ENCODE measurements at places on chromosomes 3 and 15.
A peak's percentile ranks its signal among the peaks of the same experiment; 100 is the strongest.

- DNase-seq, result no peak
Measured at GRCh38 chr15:41606997-41607396, 48.0 kb downstream of the TYRO3 start.

DNA sequence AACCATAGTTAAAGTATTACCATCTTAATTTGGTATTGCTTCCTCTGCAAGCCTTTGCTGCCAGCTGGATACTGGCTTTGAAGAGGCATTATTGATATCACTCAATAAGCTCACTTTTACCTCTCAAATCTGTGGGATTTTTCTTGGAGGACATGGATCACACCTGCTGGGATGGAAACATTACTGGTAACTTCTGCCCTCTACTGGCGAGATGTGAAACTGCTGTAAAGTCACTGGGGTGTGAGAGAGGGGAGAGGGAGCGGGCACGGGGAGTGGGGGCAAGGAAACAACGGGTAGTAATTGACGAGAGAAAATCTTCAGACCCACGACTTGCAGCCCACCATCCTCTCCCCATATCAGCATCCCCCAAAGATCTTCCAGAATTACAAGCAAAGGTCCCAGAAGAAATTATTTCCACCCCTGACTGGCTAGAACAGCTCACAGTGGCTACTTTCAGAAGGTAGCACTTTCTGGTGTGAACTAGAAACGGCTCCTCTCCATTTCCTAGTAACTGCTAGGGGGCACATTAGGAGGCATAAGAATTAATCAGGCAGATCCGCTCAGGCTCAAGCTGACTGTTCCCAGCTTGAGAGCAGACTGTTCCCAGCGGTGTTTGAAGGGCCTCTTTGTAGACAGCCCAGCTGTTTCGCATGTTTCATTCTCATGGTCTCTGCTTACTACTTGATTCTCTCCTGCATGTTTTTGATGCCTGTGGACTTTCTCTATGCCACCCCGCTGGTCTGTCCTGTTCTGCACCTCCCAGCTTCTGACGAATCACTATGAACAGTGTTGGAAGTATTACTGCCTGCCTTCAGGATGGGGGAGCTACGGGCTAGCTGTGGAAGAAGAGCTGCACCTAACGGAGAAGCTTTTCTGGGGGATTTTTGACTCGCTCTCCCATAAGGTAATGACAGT, 230.4 kb upstream of the CHRM5 start:
- DNase-seq, result peak; percentile 60

DNA sequence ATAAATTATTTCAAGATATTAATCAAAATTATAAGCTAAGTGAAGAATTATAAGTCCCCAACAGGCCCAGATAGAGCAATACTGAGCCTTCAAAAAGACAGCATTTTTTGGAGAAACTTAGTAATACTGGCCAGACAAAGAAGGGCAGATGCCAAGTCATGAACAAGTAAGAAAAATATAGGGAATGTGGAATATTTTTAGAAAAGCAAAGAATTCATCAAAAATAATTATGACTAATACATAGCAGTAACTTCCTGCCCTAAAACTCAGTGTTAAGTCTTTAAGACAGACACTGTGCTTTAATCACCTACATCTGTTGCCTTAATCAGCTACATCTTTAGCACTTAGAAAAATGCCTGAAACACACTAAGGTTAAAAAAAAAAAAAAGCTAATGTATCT, 31.2 kb downstream of the DPH6 start:
- DNase-seq, result no peak

DNA sequence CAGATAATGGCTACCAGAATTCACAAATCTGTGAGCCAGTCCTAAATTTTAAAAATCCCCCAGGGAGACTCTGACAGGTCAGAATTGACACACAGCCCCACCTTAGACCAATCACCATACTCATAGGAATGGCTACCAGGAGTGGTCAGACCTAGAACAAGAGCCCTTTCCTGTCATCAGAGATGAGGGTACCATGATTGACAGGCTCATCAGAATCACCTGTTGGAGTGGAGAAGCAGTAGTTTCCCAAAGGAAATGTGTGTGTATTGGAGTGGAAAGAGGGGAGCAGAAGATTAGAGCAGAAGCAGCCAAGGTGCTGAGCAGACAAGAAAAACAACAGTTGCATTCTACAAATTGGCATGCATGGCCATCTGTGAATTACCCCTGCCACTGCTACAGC, 27.0 kb upstream of the SSR3 start:
- no peak for DNase-seq

GRCh38 chr3:45105855-45106671, 40.1 kb downstream of the CDCP1 start:
- DNase-seq, result peak; percentile 69

GRCh38 chr3:116939091-116939490, 229.5 kb downstream of the TUSC7 start:
- no peak for DNase-seq

DNA sequence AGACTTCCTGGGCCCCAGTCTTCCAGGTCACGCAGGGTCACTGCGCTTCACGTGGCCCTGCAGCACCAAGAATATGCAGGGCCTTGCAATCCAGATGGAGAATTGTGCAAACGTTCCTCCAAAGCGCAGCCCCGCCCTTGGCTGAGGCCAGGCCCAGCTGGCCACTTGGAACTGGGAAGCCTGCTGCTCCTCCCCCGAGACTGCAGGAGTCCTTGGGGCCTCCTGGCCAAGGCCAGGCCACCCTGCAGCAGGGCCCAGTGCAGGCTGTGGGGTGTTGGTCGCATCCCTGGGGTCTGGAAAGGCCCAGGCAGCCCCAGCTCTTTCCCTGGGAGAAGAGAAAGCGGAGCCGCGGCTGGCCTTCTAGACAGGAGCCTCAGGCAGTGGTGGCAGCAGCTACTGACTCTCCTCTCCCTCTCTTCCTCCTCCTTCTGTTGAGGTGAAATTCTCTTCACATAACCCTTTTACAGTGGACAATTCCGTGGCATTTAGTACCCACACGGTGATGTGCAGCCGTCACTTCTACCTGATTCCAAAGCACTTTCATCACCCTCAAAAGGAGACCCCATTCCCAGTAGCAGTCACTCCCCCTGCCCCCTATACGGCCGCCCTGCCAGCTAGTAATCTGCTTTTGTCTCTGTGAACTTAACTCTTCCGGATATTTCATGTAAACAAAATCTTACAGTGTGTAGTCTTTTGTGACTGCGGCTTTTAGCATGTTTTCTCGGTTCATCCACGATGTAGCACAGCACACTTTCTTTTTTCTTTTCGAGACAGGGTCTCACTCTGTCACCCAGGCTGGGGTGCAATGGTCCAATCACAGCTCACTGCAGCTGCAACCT, 103.9 kb downstream of the TMEM266 start:
- no peak for DNase-seq

DNA sequence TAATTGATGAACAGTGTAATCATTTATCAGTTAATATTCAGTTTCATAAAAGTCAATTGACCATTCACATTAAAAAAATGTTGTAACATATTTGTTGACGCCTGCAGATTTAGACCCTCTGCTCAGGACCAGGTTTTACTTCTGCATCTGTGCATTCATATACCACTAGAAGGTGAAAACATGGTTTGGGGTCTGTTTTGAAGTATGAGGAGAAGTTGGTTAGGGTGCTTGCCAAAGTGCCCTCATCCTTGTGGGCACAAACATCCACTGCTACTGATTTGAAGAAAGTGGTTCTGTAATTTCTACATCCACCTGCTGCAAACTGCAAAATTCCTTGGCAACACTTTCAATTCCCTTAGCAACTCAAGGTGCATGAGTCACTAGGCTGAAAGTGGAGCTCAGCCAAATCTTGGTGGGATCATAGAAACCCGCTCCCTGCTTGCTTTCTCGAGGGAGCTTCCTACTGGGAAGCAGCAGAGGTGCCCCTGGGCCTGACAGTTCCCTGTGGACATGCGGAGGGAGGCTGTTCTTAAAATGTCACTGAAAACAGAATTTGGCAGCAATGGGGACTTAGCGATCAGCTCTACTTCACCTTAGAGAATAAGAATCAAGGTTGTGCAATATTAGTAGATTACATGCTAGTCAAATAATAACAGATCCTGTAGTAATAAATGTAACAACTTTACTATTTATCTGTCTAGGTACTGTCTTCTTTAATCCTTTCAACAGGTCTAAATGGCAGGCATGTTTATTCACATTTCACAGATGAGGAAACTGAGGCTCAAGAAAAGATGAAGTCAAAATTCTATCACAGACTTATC, 301.0 kb upstream of the TBL1XR1 start:
- no peak for DNase-seq

GRCh38 chr15:76337059-76337695, 604 bp downstream of the ISL2 start:
- no peak for DNase-seq

- DNase-seq, result no peak
Measured at GRCh38 chr3:53846134-53846850, at the start of the genes CHDH and IL17RB. CHDH (minus strand) TSS chr3:53846419; CDS start chr3:53824008, 22,411 bp downstream. IL17RB (plus strand) TSS chr3:53846568; CDS start chr3:53846589, 21 bp downstream.

DNA sequence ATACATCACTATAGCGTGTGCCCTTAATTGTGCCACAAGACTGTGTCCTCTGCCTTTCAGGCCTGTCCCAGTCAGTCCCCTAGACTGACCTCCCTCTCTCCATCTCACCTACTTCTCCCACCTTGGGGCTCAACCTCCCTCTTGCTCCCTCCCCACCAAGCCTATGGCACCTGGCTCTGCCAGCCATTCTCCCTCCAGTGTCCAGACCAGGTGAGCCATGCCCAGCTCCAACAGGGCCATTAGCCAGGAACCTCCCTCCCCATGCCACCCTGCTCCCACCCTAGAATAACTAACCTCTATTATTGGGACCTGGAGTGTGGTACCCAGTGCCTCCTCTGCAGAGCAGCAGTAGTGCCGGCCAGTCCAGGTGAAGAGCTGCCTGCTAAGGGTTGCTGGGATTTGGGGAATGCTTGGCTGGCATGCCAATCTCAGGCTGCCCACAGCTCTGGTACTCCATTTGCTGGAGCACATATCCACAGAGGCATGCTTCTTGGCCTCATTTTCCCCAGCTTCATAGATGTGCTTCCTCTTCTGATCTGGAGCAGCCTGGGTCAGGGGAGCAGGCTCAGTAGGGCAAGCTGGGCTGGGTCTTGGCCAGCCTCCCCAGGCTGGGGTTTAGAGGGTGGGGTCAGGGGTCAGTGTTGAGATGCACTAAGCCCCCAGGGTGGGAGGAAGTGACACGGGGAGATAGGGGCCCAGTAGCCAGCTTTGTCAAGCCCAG, 38.8 kb downstream of the SAXO2 start:
- no peak for DNase-seq

DNA sequence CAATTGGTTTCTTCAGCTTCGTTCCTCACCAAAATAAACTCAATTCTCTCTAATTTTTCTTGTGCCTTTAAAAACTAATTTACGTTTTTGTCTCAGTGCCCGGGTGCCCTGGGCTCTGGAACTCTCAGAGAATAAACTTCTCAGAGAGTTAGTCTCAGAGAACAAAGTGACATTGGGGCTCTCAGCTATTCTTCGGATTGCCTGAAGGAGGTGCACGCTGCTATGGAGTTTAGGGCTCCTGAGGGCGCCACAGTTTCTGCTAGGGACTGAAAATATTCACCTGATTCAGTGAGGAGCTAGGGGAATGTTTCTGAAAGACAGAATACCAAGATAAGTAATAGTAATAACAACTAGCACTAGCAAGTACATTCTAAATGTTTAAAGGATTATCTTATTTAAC, 22.7 kb downstream of the ZIC4 start:
- no peak for DNase-seq

DNA sequence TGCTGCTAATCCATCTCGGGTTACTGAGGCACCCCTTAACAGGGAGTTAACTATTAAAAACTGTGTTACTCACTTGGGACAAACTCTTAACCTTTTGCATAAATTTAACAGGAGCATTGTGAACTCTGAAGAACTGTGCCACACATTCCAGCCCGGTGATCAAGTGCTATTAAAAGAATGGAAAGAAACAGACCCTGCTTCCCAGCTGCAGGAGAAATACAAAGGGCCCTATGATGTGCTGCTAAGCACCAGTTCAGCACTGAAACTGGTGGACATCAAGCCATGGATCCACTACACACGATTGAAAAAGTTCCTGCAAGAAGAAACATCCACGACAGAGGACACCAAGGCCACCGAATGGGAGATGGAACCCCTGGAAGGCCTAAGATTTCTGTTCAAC, 114.7 kb upstream of the PLCL2 start:
- no peak for DNase-seq

DNA sequence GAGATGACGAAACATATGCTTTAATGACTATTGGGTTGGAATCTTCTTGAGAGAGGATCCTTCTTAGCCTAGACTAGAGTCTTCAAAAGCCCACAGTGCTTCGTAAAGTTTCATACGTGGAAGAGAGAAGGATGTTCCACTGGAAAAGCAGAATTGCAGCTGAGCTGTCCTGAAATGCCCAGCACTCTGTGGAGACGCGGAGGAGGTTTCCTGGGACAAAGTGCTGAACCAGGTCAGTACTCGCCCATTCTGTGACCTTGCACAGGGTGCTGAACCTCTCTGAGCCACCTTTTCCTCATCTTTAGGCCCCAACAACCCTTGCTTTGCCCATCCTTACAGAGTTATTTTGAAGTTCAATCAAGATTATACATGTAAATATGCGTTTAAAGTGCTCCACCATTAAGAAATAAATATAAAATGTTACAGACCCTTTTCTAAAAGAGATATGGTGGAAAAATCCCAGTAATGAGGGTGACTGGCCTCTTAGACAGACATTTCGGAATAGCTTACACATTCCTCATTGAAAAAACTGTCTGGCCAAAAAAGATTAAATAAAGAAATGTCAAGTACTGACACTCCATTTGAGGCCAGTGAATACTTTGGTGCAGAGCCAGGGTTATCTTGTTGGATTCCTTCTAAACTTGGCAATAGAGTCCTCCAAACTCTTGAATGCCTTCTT, 4.2 kb upstream of the MAGEF1 start:
- no peak for DNase-seq

DNA sequence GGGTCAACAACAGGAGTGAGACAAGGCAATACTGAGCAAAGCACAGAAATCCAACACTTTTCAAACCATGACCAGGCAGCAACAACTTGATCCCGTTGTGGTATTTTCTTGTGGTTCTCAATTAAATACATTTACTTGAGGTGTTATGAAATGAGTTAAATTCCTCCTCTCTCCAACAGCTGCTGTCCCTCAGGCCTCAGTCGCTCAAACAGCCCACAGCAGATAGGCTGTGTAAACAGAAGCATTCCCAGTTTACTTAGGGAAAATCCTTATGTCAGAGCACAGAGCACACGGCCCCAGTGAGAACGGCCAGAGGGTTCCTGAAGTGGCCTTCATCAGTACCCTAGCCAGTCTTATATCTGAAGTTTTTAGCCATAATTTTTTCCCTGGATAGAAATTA, 359.9 kb downstream of the AGBL1 start:
- DNase-seq, result no peak

- no peak for DNase-seq
Measured at GRCh38 chr3:126259411-126260391, 79.3 kb upstream of the ALDH1L1 start.

DNA sequence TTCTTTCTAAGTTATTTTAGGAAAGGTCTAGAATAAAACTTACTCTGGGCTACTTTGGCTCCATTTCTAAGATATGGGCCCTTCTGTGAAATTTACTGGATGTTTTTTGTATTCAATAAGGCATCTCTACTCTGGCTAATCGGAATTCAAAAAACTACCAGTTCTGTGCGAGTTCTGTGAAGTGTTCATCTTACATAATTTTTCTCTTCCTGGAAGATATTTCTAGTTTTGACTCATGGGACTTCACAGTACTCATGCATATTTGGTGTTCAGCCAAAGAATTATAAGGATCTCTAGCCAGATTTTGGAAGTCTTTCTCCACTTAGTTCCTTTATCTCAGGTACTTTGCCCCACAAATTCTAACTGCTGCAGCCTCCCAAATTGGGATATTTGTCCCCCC, 46.4 kb upstream of the MBNL1 start:
- no peak for DNase-seq
